Left cardiac atrium (tissue), 4 donors: ENCODE measurements at places on chromosomes 7 and 10.

DNA sequence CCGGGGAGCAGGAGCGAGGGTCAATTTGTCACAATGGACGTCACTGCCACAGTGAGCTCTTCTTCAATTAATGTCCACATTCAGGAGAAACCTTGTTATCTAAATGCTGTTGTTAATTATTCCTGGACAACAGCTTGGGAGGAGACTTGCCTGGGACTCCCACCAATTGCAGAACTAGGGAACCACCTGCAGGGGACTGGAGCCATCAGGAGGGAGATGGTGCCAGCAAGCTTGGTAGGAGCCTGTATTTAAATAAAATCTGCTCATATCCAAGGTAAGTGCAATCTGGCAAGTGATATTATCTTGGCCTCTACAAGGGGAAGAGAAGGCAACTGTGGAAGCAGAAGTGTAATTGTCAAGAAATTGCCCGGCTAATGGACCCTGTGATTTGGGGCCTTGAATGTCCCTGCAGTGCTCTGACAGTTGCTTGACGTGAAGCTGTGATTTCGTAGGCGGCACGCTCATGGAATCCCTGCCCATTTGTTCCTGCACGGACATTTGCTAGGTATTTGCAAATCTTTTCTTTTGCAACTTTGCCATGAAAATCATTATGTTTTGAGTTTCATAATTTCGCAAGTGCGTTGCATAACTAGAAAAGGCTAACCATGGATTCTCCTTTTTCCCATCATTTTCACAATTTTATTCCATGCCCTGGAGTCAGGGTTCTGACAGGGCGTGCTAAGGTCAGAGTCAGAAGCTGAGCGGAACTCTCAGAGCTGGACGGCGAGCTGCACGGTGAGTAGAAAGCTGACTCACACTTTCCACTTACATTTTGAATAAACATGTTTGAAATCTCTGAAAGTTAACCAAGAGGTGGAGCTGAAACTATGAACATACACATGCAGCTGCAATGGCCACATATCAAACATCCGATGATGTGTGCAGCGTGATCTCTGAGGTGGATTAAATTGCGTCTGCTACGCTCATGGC, 84.9 kb upstream of the TCERG1L start:
- DNase-seq: no peak

GRCh38 chr7:497346-497745, 22.3 kb downstream of the PDGFA start:
- DNase-seq: peak; percentile 15

DNA sequence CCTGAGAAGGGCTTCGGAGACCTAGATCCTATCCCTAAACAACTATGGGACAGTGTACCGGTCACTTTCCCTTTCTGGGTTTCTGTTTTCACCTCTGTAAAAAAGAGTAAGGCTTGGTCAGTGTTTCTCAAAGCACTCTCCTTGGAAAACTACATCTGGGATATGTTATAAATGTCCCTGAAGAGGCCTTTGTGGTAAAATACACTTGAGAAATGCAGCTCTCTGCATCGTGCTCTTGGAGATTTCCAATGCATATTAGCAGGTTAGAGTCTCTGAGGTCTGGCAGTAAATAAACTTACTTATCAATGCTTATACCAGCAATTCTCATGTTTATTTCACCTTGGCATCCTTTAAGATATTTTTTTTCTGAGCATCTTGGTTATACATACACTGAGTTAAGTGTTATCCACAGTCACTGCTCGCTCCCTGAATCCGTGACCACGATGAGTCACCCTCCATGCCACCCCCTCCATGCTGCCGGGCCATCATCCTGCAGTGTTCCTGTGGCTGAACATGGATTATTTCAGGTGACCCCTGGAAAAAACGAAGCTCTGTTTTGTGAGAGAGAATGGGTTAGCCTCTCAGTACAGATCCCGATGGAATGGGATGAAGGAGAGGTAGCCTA, 3.3 kb upstream of the TBXAS1 start:
- no peak for DNase-seq

- no peak for DNase-seq
Measured at GRCh38 chr7:38801786-38802185, 107.2 kb downstream of the VPS41 start.

DNA sequence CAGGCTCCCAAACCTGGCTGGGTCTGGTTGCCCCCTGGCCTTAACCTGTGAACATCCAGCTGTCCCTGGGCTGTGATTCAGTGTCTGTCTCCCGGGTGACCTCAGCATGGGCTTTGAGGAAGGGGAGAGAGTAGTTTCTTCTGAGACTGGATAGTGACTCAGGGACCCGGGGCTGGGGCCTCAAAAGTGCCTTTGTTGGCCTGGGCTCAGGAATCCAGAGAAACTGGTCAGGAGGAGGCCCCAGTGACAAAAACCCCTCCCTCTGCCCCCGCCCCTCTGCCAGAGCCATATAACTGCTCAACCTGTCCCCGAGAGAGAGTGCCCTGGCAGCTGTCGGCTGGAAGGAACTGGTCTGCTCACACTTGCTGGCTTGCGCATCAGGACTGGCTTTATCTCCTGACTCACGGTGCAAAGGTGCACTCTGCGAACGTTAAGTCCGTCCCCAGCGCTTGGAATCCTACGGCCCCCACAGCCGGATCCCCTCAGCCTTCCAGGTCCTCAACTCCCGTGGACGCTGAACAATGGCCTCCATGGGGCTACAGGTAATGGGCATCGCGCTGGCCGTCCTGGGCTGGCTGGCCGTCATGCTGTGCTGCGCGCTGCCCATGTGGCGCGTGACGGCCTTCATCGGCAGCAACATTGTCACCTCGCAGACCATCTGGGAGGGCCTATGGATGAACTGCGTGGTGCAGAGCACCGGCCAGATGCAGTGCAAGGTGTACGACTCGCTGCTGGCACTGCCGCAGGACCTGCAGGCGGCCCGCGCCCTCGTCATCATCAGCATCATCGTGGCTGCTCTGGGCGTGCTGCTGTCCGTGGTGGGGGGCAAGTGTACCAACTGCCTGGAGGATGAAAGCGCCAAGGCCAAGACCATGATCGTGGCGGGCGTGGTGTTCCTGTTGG, at the start of gene CLDN4:
Gene CLDN4, plus strand, starts transcription at position 316 of the 903 bp plus-strand sequence. Its CDS starts 206 bp downstream, at position 522.
- DNase-seq: no peak

DNA sequence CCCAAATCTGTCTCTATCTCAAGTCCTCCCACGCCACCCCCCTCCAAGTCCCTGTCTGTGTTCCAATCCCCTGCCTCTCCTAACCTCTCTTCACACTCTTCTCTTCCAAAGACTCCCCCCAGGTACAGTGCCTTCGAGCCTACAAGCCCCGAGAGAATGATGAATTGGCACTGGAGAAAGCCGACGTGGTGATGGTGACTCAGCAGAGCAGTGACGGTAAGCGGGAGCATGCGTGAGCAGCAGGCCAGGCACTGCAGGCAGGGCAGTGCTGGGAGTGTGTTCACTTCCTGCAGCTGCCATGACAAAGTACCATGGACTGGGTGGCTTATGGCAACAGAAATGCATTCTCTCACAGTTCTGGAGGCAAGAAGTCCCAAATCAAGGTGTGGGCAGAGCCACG, 23.4 kb downstream of the ARHGEF5 start:
- DNase-seq: no peak

DNA sequence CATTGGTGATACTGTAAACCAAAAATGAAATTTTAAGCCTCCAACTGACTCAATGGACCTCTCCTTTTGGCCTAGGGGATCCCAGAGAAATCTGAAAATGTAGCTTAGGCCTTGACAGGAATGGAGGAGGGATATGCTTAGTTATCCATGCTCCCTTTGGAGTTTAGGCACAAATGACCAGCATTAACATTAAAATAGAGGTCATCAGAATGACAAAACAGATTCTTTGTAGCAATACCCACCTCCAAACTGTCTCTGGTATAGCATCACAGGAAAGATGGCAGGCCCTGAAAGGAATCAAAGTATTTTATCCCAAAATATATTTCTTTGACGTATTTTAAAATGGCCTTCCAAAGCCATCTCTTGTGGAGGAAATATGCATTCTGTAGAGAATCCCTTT, 39.1 kb upstream of the LRRN3 start:
- no peak for DNase-seq

DNA sequence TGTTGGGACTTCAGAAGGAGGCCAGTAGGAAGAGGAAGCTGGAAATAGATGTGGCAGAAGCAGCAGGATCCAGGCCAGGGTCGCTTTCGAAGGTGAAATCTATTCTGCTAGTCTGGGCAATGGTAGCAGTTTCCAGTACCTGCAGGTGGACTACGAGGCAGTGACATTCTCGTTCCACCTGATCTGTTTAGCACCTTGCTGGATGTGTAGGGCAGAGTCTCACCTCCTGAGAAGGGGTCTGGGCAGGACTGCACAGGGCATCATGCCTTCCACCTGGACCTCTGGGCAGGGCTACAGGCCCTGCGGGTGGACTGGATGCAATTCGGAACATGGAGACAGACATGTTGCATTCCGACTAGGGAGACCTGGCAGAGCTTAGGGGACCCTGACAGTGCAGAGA, 254.8 kb upstream of the ZNF32 start:
- no peak for DNase-seq

DNA sequence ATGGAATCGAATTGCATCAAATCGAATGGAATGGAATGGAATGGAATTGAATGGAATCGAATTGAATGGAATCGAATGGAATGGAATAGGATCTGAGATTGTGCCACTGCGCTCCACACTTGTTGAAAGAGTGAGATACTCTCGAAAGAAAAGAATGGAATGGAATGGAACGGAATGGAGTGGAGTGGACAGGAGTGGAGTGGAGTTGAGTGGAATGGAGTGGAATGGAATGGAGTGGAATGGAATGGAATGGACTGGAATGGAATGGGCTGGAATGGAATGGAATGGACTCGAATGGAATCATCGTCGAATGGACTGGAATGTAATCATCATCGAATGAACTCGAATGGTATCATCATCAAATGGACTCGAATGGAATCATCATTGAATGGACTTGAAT, 38.0 kb downstream of the ZNF716 start:
- DNase-seq: no peak

GRCh38 chr7:149885191-149886017, 11.6 kb downstream of the ATP6V0E2 start:
- no peak for DNase-seq

DNA sequence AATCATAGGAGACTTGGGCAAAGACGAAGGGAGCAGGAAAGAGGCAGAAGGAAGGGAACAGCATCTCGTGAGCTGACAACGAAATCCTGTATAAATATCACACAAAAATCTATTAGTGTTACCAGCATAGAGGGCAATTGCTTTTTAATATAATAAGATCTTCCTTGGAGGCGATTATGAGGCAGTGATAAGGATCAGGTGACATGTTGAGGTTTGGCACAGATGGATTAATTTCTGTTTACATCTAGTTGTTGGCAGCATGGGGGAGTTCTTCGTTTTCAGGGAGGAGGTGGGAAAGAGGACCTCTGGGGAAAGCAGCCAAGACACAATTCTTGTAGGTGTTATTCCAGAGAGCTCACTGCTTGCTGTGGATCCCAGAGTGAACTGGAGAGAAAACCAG, 163.8 kb downstream of the PLXNA4 start:
- DNase-seq: no peak

- no peak for DNase-seq
Measured at GRCh38 chr10:108877095-108877561, 1046.2 kb downstream of the XPNPEP1 start.

DNA sequence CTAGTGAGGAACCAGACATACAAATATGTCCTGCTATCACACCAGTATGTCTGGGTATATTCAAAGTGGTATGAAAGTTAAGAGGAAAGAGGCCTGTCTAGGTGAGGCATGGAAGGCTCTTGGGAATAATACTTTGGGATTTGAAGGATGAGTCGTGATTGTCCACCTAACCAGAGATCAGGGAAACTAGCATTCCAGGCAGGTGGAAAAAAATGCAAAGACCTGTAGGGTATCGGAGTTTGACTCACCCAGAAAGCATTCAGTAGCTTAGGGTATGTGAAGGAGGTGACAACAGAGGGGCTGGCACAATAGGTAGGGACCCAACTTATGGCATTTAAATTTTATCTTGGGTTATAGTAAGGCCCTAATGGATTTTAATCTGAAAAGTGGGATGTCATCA, 950 bp upstream of the GCC1 start:
- no peak for DNase-seq

DNA sequence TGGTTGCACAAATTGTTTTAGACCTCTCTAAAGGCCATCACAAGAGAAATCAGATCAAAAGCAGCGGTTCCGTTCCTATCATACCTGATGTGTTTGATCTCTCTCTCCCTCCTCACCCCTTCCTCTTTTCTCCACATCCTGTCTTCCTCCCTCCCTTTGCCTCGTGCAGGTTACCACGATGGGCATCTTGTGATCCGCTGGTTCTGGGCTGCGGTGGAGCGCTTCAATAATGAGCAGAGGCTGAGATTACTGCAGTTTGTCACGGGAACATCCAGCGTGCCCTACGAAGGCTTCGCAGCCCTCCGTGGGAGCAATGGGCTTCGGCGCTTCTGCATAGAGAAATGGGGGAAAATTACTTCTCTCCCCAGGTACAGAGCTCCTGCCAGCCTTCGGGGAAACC, 28.5 kb upstream of the STK17A start:
- DNase-seq: no peak

DNA sequence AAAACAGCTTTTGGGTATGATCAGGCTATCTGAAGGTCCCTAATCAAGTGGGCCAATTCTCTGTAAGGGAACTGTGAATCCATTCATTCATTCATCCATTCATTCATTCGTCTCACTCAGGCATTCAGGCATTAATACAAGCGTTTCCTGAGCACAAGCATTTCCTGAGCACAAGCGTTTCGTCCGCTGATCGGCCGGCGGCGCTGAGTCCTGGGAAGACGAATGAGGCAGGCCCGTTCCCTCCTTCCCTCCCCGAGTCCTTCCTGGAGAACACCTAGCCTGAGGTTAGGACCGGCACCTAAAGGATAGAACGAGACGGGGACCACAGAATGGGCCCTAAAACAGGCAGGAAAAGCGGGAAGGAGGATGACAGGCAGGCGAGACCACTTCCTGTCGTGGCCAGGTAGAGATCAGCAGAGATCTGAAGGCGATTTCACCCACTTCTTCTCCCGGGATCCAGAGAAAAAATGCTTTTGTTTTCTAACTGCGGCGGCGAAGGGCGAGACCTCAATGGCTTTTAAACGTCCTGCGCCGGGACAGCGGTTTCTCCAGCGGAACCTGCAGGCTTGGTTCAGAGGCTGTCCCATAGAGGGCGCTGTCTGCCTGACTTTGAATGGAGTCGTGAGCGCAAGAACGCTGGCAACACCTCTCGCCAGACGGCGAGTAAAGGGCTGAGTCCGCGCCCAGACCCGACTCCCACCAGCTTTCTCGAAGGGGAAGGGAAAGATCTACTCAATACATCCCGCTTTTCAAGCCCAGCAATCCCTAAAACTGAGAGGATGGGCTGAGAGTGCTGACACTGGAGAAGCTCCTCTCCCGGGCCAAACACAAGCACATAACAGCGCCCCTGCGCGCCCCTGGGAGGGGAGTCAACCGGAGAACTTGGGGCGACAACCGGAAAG, 2.9 kb upstream of the HMX3 start:
- DNase-seq: peak; percentile 89

- no peak for DNase-seq
Measured at GRCh38 chr10:126073606-126074005, 177.2 kb downstream of the FANK1 start.

GRCh38 chr10:89798092-89798491, 96.7 kb downstream of the KIF20B start:
- no peak for DNase-seq
